ENCODE measurements at places on chromosomes 5 and 9. TPM values are rescaled to one million over a fixed set of nuclear protein-coding genes. Genes with fewer than 3 reads are reported as not detected.

DNA sequence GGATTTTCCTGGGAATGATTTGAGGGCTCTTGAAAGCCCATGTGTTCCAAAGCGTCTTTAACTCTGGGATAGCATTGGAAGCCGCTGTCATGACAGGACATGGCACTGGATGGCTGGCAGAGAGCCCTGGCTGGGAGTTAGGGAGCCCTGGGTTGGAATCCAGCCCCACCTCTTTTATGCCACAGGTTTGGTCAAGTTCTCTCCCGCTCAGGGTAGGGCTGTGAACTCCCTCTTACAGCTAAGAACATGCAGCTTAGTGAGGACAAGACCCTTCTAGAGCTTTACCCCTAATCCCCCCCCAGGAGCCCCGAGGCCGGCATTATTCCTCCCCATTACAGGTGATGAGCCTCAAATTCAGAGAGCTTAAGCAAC, 37.2 kb downstream of the OLFML2A start:
- no peak for DNase-seq

DNA sequence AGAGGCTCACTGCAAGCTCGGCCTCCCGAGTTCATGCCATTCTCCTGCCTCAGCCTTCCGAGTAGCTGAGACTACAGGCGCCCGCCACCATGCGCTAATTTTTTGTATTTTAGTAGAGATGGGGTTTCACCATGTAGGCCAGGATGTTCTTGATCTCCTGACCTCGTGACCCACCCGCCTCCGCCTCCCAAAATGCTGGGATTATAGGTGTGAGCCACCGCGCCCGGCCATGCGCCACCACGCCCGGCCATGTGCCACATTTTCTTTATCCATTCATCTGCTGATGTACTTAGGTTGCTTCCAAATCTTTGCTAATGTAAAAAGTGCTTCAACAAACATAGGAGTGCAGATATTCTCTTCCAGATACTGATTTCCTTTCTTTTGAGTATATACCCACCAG, 408.6 kb downstream of the CAAP1 start:
- no peak for DNase-seq

- DNase-seq, result no peak
Measured at GRCh38 chr5:128472036-128472435, 66.0 kb downstream of the FBN2 start.

- peak; percentile 57 for DNase-seq
Measured at GRCh38 chr5:33299621-33300208, 141.1 kb upstream of the TARS1 start.

GRCh38 chr5:58044166-58044565, 415.7 kb downstream of the PLK2 start:
- no peak for DNase-seq

- DNase-seq, result no peak
Measured at GRCh38 chr5:81948349-81948748, 23.5 kb upstream of the ATG10 start.

GRCh38 chr5:134118212-134118835, 3.8 kb downstream of the TCF7 start:
- DNase-seq, result peak; percentile 76

DNA sequence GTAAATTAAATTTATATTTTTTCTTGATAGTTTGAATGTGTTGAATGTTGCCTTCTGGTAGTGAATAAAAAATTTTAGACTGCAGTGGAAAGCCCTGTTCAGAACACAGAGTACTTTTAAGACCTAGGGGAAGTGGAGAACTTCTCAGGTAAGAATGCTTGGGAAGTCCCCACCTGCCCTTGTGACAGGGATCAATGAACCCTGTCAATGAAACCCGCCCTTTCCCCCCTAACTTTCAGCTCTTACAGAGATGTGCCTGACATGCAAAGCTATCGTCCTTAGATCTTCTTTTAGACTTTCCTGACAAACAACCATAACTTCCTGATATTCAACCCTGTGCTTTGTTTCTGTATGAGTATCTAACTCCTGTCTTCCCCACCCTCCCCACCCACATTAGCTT, 562.7 kb downstream of the TLE4 start:
- peak; percentile 17 for DNase-seq

DNA sequence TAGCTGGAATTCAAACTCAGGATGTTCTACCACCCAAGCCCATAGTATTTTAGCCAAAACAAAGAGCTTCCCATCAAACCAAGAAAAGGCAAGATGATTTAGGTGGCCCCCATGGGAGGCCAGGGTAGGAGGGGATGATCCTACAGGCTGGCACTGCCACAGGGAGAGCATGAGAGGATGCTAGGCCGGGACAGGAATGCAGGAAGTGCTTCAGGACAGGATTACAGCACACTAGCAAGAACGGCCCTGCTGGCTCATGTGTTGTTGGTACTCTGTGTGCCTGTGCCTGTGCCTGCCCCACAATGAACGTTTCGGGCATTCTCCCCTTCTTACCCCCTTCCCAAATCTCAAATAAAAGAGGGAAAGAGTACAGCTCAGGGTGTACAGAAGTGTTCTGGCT, 110.7 kb upstream of the TRIM32 start:
- DNase-seq, result no peak

DNA sequence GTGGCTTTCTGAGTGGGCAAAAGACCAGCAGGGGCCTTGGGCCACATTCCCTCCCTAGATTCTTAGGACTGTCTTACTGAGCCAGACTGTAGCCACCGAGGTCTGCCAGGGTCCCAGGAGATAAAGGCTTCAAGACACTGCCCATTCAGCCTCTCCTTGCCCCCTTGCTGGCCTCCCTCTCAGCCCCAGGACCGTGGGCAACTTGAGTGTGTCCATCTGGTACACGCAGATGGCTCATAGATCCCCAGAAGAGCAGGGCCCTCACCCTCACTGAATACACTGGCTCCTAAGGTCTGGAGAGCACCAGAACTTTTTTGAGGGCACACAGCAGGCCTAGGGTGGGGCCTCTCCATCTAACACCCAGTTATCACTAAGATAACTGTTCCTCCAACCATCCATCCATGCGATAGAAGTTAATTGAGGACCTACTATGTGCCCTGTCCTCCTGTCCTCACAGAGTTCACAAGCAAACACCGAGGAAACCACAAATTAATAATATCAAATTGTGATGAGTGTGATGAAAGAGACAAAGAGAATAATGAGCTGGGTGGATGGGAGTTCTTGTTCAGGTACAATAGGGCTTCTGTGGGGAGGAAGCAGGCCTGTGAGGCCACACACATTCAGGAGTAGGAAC, 4.9 kb upstream of the PDGFRB start:
- no peak for DNase-seq

GRCh38 chr9:35564658-35565061, 40.4 kb upstream of the TESK1 start:
- no peak for DNase-seq

- peak; percentile 90 for DNase-seq
Measured at GRCh38 chr5:1799110-1799601, 481 bp downstream of the MRPL36 start.

DNA sequence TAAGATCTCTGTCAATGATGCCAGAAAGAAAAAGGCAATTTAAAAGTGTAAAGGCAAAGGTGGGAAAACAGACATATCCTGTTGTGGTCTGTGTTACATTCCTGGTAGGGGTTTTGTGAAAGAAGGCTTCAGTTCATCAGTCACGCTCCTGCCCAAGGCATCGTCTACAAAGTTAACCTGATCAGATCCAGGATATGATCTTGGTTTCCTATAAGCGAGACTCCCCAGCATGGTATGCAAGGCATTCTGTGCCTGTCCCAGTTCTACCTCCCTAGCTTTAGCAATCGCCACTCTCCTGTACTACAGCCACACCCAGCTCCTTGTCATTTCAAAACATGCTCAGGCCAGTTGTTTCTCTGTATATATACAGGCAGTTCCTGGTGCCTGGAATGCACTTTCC, 58.0 kb upstream of the PTPN3 start:
- no peak for DNase-seq

DNA sequence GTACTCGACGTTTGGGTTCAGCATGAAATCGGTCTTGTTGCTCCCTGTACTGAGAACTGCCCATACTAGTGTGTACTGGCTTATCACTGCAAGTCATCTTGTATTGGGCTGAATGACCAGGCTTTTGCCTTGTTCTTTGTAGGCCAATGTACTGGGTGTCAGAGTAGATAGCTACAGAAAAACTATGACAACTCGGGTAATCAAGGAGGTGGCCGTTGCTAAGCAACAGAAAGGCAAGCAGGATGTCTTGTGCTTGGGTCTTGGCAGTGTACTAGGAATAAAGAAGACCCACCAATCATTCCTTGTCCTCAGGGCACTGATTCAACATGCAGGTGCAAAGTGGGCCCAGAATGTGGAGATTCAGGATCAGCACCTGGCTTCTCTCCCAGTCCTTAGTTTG, 11.9 kb upstream of the SHISAL2B start:
- no peak for DNase-seq

GRCh38 chr9:5893591-5894236, 3.0 kb downstream of the MLANA start:
- no peak for DNase-seq

- DNase-seq, result peak; percentile 84
Measured at GRCh38 chr9:131395157-131396098, 1.5 kb downstream of the PRRC2B start.

DNA sequence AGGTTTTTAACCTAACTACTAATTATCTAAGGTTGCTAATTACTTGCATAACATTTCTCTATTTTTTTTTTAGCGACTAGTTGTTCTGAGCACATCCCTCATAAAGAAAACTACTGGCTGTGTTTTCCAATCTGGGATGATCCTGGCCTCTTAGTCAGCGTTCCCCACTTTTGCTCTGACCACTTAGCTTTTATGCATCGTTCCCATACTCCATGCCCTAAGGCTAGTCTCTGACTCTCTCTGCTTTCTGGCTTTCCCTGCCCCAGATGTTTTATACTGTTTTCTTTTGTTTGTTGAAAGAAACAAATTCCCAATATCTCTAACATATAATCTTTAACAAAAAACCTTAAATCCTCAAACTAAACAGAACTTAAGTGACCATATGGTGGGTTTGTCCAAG, 217.9 kb downstream of the SPATA31D1 start:
- no peak for DNase-seq

DNA sequence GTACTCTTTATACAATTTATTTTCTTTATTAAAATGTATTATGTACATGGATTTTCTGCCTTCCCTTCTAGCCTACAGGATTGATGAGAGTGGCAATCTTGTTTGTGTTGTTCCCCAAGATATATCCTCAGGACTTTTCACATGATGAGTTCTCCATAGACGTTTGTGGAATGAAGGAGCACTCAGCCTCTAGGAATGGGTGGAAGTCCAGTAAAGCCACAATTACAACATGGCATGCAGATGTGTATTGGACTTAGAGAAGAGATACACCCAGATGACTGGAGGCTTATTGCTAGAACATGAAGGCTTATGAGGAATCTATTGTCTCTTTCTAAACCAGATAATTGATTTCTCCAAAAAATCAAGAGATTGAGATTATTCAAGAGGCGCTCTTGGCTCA, 8.2 kb upstream of the DOCK2 start:
- DNase-seq, result no peak

- no peak for DNase-seq
Measured at GRCh38 chr5:96070622-96071225, 109.1 kb upstream of the ELL2 start.

DNA sequence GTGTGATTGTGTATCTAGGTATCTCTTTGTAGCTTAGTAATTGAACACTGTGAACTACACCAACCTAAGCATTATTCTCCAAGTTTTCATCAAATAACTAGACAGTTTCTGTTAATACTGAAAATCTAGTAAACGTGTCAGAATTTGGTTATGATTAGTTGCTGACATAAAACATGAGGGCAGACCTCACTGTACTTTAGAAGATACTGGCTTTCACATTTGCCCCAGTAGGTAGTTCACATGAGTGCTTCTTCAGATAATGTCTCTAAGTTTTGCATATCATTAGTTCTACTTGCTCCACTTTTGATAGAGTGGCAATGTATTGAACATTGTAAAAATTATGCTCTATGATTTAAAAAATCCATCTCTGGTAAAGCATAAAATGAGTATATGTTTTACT, 7.1 kb downstream of the CDKN2B start:
- peak; percentile 5 for DNase-seq

GRCh38 chr9:1922026-1922425, 93.1 kb upstream of the SMARCA2 start:
- no peak for DNase-seq

DNA sequence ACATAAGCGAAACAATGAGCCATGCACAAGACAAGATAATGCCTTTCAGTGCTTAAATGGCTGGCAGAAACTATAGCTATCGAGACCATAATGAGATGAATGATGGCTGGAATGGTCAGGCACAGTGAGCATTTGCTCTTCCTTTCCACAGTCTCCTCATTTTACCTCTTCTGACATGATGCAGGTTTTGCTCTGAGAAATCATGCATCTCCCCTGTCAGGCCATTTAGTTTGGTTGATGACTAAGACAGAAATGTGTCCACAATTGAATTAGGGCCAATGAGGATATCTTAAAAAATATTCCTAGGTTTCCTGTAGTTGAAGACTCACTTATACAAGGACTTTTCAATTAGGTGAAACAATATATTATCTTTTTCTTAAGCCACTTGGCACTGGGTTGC, 475.1 kb downstream of the TMEM232 start:
- no peak for DNase-seq

DNA sequence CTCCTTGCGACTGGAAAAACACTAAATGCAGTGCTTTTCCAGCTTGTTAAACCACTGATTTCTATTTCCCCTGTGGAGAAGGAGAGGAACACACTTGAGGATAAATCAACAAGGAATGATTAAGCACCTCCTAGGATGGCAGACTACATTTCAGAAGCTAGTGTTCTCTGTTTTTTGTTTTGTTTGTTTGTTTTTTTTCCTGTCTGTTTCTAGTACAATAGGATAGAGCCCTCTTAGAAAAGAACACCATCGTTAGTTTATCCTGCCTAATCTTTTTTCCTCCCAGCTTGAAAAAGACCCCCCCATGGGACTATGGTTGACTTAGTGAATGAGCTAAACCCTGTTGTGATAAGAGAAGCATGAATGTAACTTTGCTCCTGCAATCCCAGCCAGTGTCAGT, 3.9 kb upstream of the TAL2 start:
- DNase-seq, result no peak

- DNase-seq, result no peak
Measured at GRCh38 chr5:86354664-86355063, 263.1 kb upstream of the COX7C start.

DNA sequence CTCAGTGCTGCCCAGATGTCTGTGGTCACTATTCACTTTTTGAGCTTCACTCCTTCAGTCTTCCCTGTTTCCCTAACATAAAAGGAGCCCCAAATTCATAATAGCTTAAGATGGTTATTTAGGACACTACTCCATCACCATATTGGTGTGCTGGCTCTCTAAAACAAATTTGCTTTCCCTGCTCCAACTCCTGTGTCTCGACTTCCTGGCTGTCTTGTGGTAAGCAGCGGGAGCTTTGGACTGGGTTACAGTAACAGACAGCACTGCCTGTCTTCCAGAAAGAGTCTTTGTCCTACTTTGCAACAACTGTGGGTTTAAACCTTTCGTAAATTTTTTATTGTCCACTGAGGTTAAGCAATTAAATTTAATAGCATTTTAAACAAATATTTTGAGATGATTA, 389.4 kb downstream of the CDH9 start:
- no peak for DNase-seq

GRCh38 chr9:108991479-108991878, 21.8 kb downstream of the CTNNAL1 start:
- no peak for DNase-seq

Gene PTGDS
- 57.9 TPM for total RNA-seq

Gene DRD1
- under 0.01 TPM for total RNA-seq

Gene SLC34A3
- not detected for total RNA-seq

Gene FAM200C
- 5.6 TPM for total RNA-seq

Gene PCYOX1L
- 4.3 TPM for total RNA-seq

Gene TAF1L
- not detected for total RNA-seq

Gene PRDM9
- total RNA-seq, result not detected

Gene POU5F2
- 1.8 TPM for total RNA-seq

Gene ZDHHC11B
- total RNA-seq, result not detected

Gene PDE6A
- under 0.01 TPM for total RNA-seq
